ENCODE measurements at places on chromosomes 11 and 22.
A peak's percentile ranks its signal among the peaks of the same experiment; 100 is the strongest.

GRCh38 chr11:58433638-58434203, 5.8 kb upstream of the OR5B2 start:
- DNase-seq = no peak

DNA sequence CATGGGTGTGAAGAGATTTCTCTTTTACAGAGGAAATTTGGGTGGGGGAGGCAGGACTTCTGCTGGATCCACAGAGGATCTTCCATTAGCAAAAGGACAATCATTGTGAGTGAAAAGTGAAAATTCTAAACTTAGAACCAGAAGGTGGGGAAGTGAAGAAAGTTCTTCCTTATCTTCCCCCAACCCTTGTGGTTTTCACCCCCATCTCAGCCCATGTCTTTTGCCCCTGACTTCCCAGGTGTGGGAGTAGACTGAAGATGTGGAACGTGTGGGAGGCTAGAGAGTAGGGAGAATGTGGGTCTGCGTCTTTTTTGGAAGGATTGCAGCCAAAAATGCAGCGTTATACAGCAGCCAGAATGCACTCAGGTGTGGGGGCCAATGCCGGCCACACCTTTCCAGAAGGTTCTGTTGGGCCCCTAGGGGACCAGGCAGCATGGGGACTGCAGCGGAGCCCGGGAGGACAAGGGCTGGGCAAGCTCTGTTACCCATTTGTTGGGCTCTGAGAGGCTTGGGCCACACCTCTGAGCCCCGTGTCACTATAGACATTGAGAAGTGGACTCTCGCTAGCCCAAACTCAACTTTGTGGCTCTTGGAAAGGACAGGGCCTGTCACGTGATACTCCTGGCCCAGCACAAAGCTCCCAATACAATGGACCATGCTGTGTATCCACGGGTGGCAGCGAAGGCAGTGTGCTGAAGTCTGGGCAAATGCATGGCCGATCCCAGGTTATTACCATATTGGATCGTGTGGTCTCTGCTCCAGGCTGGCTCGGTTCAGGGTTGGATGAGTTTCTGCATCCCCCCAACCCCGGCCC, 32.8 kb upstream of the LINC01488 start:
- peak; percentile 9 for DNase-seq

- no peak for DNase-seq
Measured at GRCh38 chr11:45942381-45942780, 19.9 kb downstream of the LARGE2 start.

DNA sequence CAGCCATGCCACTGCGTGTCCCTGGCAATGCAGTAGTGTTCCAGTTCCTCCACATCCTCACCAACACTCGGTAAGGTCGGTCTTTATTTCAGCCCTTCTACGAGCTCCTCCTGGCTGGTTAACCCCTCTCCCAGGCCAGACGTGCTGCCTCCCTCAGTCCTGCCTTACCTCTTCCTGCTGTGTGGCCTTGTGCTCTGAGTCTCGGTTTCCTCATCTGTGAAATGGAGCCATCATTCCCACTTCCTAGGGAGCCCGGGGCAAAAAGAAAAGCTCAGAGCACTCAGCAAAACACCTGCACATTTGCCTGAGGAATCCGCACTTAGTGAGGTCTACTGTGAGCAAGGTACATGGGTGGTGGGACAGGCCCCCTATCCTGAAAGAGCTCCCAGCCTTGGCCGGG, 9.8 kb downstream of the TP53I11 start:
- DNase-seq = no peak

DNA sequence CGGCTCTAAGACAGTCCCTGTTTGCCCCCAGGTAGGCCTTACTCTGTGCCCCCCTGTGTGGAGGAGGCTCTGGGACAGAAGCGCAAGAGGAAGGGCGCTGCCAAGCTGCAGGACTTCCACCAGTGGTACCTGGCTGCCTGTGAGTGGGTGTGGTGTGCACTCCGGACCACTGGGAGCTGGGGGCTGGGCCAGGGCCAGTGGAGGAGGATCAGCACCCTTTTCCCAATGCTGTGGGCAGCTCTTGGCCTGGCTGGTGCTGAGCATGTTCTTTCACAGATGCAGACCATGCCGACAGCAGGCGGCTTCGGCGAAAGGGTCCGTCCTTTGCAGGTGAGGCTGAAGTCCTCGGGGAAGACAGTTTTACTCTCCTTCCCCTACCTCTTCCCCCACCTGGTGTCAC, 3.7 kb downstream of the SCO2 start:
- peak; percentile 10 for DNase-seq

DNA sequence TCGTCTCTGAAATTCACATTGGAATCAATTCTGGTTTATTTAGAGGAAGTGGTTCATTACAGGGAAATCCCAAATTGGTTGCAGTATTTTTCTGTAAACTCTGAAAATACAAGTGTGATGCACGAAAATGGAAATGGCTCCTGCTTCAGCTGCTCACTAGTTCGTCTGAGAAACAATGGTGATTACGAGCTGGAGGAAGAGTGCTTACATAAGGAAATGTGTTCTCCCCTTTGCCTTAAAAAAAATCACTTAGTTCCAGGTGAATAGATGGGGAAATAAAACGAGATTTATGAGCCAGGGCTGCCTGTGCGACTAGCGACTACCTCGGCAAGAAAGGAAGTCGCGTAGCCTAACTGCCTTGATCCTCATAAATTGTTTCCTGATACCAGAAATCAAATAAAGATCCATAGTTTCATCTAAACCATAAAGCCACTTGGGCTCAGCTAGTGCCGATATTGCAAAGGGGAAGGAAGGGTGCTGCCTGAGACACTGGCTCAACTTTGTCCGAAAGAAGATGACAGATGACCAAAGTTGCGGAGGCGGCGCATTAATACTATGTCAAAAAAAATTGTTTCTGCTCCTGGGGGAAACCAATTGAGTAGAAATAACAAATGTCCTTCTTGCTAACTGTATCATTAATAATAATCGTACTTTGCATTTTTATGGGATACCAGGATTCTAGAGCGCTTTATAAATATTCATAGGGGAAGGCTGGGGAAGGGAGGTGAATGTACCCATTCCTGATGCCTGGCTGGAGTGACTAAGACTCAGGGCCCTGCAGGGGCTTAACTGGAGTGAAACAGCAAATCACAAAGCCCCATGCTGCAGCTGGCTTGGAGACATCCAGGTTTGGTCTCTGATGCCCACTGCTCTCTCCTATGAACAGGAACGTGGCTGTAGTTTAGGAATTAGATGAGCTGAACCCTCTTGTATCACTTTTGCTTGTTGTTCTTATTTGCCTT, 185.7 kb downstream of the BLID start:
- no peak for DNase-seq

- peak; percentile 52 for DNase-seq
Measured at GRCh38 chr11:64561984-64562722, 28.9 kb upstream of the SLC22A12 start.

DNA sequence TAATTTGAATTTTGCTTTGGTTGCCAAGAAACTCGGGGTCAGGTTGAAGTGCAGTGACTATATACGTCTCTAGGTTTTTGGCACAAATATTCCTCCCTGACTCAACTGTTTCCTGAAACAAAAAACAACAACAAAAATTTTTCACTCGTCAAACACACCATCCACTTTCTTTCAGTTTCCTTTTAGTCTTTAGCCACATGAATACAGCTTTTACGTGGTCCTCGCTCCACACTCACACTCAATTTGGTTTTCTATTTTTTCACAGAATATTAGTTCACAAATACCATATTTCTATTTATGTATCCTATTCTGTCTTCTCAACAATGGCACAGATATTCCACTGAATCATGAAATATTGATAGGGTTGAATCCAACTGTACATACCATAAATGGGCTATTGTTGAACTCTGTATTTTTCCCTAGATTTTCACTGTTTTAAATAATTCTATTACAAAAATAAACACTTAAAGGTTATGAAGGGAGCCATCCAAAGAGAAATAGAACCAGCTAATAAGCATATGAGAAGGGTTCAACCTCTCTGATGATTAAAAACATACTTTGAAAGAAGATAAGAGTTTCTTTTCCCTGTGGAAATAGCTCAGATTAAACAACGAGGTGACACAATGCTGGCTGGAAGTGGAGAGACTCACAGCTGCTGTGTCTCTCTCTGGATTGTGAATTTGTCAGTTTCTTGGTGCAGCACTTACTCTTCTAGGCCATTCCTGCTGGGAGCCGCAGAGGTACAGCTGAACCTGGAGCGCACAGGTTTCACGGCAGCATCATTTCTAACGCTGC, 5.1 kb upstream of the FBLN1 start:
- peak; percentile 73 for DNase-seq

DNA sequence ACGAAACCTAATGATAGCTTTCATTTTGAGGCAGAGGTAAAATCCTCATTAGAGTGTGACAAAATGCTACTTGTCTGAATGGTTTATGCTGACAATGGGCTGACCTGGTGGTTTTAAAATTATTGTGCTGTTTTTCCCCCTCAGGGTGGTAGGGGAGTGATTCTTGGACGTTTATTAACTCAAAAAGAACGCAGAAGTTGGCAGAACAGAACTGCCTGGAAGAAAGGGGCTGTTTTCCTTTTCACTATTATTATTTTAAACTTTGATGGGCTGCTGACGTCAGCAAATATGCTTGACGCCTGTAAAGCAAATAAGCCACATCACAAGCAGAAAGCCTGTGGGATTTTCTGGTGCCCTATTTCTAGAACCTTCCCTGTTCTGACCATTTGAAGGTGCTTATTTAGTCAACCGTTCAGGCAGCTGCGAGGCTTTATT, 4.0 kb downstream of the RASSF10 start:
- no peak for DNase-seq

GRCh38 chr11:63944987-63945386, 6.2 kb downstream of the NAA40 start:
- peak; percentile 80 for DNase-seq

- DNase-seq = peak; percentile 87
Measured at GRCh38 chr11:119421941-119422808, 797 bp downstream of the THY1 start.

- no peak for DNase-seq
Measured at GRCh38 chr11:2903672-2904011, 18.1 kb upstream of the CDKN1C start.

DNA sequence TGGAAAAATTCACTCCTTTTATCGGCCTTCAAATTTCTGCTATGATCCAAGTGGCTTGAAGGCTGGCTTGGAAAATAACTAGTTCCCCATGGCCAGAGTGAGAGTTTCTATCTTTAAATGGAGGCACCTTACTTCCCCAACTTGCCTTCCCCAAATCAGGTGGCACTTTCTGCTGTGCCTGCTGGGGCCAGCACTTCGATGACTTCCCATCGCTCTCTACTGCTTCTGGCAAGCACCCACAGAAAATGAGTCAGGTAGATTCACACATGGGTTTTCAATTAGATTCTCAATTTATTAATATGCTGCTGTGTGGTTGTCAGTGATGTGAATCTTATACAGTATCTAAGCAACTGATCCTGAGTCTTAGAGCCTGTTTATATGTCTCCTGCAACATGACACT, 398.8 kb upstream of the RAG2 start:
- no peak for DNase-seq

GRCh38 chr22:19629331-19629719, 85.0 kb upstream of the SEPTIN5 start:
- peak; percentile 73 for DNase-seq

DNA sequence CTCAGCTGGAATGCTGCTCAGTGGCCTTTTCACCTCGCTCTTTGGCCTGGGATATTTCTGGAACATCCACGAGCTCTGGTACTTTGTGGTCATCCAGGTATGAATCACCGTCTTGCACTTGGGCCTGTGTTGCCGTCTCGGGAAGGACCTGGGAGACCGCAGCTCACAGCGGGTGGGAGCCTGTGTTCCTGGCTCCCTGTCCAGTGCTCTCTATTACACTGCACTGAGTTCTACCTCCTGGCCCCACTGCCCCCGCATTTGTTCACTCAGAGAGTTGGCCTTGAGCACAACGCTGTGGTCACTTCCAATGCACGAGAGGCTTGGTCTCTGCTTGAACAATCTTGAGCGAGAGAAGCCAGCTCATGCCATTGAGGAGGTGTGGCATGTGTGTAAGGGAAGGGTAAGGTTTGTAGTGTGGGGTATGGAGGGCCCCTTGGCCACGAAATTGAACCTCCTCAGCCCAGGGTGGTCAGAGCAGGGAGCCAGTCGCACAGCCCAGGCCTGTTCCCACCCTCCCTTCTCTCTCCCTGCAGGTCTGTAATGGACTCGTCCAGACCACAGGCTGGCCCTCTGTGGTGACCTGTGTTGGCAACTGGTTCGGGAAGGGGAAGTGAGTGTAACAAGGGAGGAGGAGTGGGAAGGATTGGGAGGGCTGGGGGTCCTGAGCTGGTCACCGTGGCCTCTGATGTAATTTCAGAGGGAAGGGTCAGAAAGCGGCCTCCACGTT, 16.2 kb downstream of the SLC37A2 start:
- DNase-seq = no peak

DNA sequence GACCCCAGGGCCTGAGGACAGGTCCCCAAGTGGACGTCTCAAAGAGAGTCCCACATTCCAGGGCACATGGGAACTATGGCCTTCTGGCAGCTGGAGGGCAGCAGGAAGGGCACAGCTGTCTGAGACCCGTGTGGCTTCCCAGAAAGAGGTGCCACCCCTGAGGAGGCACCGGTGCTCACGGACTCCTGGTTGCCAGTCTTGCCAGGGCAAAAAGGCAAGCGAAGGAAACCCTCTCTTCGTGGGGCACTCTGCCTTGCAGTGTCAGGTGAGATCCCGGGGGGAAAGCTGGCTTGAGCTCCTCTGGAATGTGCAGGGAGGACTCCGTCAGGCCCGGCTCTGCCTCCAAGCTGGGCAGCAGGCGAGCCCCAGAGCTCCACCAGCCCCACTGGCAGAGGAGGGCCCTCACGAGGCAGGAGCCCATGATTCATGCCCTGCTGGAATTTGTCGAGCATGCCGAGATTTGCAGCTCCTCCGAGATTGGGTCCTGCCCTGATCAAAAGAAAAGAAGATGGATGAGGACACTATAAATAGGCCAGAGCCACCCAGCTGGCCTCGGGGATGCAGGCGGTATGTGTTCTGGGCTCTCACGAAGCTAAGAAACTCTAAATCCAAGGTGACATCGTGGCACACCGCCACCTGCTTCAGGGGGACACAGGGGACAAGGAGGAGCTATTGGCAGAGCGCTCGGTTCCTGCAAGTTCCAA, 9.9 kb upstream of the CELSR1 start:
- peak; percentile 97 for DNase-seq

GRCh38 chr11:2804189-2804588, 81.4 kb downstream of the CDKN1C start:
- DNase-seq = no peak

- peak; percentile 87 for DNase-seq
Measured at GRCh38 chr11:61961570-61962212, 5.7 kb downstream of the FTH1 start.

DNA sequence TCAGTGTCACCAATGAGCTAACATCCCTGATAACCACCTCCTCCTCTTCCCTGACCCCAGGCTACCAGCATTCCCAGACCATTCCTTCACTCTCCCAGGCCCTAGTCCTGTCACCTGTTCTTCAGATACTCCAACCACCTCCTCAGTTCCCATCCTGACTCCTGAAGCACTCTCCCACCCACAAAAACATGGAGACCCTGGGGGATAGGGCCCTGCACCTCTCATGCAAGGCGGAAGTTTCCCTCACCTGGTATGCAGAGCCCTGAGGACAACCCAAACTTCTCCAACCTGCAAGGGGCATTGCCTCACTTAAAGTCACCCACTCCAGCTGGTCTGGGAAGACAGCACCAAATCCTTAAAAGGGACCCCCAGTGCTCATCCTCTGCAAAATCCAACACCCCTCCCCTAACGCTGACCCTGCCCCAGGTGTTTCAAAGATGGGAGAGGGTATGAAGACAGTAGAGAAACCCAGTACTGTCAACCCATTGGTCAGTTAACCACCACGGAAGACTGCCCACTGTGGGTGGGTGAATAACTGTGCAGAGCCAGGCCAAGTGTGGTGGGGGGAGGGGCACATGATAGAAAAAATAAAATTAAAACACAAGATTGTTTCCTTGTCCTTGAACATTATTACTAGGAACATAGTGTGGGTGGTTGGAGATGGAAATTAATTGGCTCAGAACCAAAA, 1.4 kb downstream of the TNKS1BP1 start:
- DNase-seq = peak; percentile 89
